Glutamatergic neuron (in vitro differentiated cells): ENCODE measurements at places on chromosomes 3 and 15. TPM values are rescaled to one million over a fixed set of nuclear protein-coding genes. Genes with fewer than 3 reads are reported as not detected.

SAMD7 gene
- not detected for total RNA-seq

DNAJA4 gene
- total RNA-seq: 2.4 TPM

ROBO1 gene
- 505 TPM for total RNA-seq

MASP1 gene
- total RNA-seq: 1.7 TPM

VGLL3 gene
- total RNA-seq: 0.15 TPM

CYP11A1 gene
- total RNA-seq: not detected

KBTBD8 gene
- total RNA-seq: 8.6 TPM

FBLN2 gene
- 2.1 TPM for total RNA-seq

MB21D2 gene
- total RNA-seq: 42.5 TPM

CLCN2 gene
- total RNA-seq: 17.8 TPM

ATXN7 gene
- total RNA-seq: 22.1 TPM

PCSK6 gene
- total RNA-seq: 3.8 TPM

LOXL1 gene
- 163 TPM for total RNA-seq

PLA2G4E gene
- 1.0 TPM for total RNA-seq

ZNF445 gene
- total RNA-seq: 66.8 TPM

DNA sequence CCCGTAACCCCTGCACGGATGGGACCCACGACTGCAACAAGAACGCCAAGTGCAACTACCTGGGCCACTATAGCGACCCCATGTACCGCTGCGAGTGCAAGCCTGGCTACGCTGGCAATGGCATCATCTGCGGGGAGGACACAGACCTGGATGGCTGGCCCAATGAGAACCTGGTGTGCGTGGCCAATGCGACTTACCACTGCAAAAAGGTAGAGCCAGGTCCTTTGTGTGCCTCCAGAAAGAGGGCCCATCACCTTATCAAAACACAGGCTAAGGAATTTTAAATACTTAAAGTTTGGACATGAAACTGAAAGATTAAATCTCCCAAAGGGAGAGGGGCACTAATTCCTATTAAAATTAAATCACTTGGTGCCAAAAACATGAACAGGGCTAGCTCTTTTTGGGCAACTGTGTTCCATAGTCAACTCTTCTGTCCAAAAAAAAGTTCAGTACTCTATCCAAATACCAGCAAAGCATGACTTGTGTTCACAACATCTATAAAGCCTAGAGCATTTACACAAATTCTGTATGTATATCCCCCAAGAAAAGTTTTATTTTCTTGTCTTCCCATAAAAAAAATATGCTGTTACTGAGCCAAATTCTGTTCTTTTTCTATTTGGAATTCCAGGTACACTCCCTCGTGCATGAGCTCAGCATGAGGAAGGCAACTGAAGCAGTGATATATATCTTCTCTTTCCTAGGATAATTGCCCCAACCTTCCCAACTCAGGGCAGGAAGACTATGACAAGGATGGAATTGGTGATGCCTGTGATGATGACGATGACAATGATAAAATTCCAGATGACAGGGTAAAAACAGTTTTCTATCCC lies 9.2 kb downstream of the THBS1 start:
- DNase-seq: no peak

GRCh38 chr15:38111070-38111469 lies 141.6 kb upstream of the SPRED1 start:
- DNase-seq: no peak

DNA sequence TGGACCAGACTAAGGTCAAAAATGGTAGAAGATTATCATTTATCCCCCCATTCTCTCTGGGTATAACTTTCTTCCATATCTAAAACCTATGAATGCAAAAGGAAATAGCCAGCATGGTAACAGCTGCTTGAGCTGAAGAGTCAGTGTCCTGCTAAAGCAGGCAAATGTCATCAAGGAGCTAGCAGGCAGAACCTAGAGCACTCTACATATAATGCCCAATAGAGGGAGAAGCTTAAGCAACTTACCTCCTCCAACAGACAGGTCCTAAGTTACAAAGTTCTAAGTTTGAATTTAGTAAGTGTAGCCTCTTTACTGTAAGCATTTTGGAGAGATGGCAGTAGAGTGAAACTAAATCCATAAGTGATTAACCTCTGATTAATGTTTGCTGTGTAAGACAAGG lies 7.7 kb downstream of the RAF1 start:
- no peak for DNase-seq

DNA sequence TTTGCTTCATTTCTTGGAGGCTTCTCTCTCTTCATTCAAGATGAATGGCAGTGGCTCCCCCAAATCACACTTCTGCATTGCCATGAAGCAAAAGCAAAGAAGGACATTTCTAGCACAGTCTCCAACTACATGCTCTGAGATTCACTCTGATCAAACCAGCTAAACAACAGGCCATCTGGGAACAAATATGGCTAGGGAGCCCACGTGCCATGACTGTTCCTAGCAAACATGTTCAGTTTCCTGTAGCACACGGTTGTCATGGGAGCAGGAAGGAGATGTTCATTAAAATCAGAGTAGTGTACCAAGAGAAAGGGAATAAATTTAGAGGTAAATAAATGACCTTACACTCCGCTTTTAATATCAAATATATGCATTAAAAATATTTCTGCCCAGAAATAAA lies 327.3 kb downstream of the GBE1 start:
- no peak for DNase-seq

GRCh38 chr3:116394365-116394764 lies 50.9 kb downstream of the LSAMP start:
- DNase-seq: no peak

- no peak for DNase-seq
Measured at GRCh38 chr15:41150279-41150678, 34.2 kb upstream of the INO80 start.

GRCh38 chr3:67419218-67419529 lies 235.2 kb downstream of the SUCLG2 start:
- DNase-seq: no peak

GRCh38 chr3:87120881-87121280 lies 106.2 kb upstream of the CHMP2B start:
- DNase-seq: no peak

DNA sequence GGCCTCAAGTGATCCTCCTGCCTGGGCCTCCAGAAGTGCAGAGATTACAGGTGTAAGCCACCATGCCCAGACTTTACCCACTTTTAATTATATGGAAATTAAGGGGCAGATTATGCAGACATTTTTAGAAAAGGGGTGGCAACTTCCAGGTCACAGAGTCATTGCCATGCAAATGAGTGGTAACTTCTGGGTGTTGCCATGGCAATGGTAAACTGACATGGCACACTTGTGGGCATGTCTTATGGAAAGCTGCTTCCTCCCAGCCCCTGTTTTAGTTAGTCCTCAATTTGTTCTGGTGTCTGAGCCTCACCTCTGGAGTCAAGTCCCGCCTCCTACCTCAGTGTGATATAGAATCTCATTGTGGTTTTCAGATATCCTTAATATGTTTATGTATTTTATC lies 49.7 kb downstream of the PCNP start:
- DNase-seq: no peak

DNA sequence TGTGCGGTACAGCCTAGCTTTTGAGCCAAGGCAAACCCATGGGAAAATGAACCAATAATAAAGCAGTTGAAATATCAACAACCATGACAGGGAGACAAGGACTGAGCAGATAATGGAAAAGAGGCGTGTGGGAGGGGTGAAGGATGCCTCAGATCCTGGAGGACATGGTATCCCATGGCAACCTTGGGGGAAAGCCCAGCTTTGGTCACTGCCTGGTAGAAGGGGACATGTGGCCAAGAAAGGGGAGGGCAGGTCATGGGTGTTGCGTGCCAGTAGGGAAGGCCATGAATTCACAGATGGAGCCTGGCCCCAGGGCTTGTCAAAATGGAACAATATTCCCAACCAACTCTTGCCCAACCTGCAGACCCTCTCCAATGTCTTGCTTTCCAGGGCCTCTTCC lies 140.5 kb upstream of the SMAD3 start:
- no peak for DNase-seq

DNA sequence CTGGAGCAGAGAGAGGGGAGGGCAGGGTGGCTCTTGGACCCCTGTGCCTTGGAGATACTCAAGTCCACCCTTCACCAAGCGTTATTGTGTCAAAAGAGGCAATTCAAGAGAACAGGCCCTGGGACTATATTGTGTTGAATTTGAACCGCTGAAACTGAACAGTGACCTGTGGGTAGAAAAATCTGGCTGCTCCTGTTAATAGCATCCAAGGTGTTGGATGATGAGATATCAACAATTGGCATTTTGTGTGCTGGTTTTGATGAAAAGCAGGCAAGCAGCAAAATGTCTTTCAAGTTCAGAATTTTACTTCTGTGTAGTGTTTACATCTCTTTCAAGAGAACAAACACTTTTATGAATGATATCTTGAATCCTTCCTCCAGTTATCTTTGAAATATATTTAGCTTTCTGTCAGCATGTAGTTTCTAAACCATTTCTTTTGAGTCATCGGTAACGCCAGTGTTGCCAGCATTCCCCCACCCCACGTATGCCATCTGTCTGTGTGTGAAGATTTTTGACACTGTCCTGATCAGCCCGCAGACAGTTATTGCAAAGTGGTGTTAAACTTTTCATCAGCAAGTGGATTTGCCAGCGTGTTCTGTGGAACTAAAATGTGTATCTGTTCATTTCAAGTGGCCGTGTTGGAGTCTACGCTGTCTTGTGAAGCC lies 34.8 kb downstream of the PDHB start:
- no peak for DNase-seq

DNA sequence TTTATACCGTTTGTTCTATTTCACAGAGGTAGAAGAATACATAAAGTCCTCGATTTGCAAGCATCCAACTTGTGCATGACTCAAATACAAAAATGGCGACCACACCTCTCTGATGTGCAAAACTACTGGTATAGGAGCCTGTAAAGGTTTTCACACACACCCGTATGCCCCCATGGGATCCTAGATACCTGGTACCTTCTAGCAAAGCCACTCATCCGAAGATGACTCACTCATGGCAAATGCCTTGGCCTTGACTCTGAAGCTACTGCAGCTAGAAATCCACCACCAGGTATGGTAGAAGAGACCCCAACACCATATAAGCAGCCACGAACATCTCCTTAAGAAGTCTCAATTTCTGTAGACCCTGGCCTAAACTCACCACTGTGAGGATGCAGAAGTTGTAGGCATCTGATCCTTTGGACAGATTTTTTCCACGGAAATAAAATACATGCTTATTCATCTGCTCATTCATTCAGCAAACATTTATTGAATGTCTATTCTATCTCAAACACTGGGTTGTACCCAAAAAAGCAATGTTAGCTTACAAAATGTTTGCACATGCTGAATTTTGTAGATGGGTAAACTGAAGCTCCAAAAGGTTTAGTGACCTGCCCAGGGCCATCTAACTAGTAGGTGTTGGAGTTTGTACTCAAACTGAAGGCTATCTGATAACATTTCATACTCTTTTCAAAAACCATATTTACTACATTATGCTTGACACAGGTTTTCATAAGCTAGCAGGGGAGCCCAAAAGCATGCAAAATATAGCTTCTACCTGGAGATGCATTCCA lies 158.8 kb downstream of the RORA start:
- DNase-seq: no peak

- DNase-seq: no peak
Measured at GRCh38 chr3:49996016-49996415, 56.1 kb downstream of the RBM6 start.

- no peak for DNase-seq
Measured at GRCh38 chr3:115961380-115961779, 338.1 kb downstream of the GAP43 start.

GRCh38 chr3:20043396-20043795 lies 3.1 kb downstream of the KAT2B start:
- DNase-seq: no peak

DNA sequence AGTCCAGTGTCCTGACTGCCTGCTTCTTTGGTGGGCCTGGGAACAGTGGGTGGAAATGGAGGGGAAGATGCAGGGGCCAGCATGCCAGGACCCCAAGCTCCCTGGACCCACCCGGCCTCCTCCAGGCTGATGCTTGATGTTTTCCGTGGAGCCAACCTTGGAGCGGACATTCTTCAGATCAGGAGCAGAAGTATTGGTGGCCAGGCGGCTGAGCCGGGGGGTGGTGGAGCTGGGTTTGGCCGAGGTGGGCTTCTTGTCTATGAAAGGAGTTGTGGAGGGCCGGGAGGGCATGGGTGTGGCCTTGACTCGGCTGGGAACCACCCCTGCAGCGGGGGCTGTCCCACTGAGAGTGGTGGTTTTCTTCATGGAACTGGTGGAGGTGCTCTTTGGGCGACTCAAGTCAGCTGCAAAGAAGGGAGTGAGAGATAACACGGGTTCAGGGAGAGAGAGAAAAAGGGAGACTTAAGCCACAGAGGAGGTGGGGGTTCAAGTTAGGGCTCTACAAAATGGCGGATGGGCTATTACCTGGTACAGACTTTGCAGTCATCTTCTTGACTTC lies 67.8 kb downstream of the DHX30 start:
- no peak for DNase-seq

- DNase-seq: no peak
Measured at GRCh38 chr3:170021083-170021482, 16.7 kb upstream of the GPR160 start.

DNA sequence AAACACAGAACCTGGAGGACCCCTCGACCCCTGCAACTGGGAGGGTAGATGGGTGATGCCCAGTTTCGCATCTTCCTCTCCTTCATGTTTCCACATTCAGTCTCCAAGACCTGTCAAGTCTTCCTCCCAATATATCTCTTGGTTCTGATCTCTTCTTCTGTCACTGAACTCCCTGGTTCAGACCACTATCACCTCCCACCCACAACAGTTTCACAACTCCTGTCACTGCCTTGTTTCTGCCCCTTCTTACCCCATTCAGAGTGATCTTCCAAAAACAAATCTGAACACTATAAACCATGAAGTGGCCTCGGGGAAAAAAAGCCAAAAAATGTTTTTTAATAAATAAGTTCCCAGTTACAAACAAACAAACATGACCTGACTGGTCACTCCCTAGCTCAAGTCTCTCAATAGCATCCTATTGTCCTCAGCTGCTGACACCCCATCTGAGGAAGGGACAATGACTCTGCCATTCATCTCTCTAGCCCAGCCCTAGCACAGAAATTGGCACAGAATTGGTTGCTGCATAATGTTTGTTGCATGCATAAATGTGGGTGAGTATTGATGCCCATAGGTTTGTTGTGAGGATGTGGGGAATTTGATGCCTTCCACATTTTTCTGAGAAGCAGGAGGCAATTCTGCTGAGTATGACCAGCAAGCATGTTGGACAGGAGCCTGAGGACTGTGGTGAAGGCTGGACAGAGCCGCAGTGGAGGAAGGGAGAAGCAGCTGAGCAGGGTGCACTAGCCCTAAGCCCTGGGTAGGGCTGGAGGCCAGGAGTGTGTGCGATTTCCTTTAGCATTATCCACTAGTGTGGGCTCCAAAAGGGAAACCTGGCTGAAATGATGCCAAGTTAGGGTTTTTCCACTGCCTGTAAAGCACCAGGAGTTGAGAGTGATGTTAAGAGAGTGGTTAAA lies 12.2 kb upstream of the XYLB start:
- no peak for DNase-seq

DNA sequence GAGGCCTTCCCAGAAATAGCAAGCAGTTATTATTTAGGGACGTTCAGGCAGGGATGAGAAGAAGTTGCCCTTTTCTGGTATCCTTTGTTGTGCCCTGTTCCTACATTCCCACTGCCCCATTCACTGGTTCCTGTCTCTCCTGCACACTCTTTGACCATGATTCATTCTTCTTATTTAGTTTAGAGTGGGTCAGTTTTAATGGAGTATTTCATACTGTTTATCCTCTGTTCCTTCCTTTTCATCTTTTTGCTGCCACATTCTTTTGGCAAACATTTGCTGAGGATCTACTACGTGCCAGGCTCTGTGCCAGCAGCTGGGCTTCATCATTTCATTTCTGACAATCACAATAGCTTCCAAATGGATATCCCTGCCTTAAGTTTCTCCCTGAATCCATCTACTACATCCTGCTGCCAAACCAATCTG lies 11.8 kb upstream of the EID1 start:
- DNase-seq: no peak

GRCh38 chr3:69869643-69870042 lies 129.9 kb upstream of the SAMMSON start:
- no peak for DNase-seq
